ENCODE measurements at places on chromosomes 6 and 20.

GRCh38 chr6:47844881-47845280 is 63.0 kb downstream of the OPN5 start:
- DNase-seq: no peak

DNA sequence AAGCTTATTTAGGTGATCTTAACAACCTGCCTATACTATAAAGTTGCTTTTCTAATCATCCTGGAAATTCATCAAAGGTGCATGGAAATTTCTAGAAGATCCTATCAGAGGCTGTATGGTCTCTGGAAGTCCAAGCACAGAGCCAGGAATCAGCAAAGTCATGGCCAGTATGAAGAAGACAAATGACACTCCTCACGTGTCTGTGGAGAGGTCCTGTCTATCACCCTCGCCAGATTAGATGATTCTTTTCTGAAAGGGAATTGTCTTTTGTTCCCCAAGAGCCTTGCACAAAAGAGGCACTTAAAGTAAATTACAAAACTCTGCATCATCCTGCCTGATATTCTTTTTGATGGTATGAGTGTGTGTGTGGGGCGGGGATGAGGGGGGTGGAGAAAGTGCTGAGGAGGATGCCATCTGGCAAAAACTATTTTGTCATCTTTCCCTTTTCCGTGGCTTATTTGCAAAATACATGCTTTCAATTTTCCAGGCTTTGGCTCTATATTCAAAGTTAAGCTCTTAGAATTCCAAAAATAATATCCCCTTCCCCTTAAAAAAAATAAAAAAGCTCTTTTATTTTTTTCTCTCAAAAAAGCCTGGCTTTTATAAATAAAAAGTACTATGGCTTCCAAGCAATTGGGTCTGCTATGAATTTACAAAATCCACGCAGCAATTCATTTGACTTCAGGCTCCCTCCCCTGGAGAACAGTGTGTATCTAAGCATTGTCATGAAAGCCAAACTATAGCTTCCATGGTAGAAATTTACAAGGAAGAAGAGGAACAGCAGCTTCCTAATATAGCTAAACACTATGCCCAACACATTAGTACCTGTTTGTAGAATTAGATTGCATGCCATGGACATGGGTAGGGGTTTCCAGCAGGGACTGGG is 185.2 kb upstream of the ARG1 start:
- no peak for DNase-seq

GRCh38 chr6:43992126-43992663 is 135.1 kb downstream of the MRPL14 start:
- DNase-seq: no peak

DNA sequence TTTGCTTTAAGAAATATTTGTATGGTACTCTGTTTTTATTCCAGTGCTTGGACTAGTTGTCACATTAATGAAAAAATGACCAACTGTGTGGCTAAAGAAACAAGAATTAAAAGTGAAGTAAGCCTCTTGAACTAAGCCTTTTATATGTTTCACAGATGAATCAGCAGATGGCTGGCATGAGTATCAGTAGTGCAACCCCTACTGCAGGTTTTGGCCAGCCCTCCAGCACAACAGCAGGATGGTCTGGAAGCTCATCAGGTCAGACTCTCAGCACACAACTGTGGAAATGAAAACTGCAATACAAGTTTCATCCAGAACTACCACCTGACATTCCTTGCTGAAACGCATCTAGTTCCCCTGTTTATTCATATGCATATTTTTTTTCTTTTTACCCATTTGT is 96.8 kb downstream of the B3GAT2 start:
- no peak for DNase-seq

DNA sequence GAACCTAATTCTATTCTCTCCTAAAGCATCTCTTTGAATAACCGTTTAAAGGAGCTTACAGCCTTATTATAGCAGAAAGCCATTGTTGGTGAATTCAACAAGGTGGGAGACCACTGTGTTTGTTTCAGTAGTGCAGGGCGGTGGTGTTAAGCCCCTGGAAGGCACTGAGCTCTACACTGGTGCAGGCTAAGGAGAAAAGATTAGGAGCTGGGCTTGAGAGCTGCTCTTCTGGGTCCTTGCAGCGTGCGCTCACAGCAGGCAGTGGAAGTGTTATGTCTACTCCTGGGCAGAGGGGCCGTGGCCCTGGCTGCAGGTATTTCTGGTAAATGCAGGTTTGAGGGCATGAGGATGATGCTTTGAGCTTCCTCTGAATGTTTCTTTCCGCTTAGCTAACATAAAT is 361.2 kb downstream of the RNF144B start:
- no peak for DNase-seq

GRCh38 chr6:27679964-27680694 is 207.2 kb upstream of the ZNF184 start:
- DNase-seq: no peak

- DNase-seq: no peak
Observed at GRCh38 chr6:107401573-107401972, 57.8 kb downstream of the PDSS2 start.

GRCh38 chr6:130202782-130203181 is 20.0 kb downstream of the SAMD3 start:
- no peak for DNase-seq

DNA sequence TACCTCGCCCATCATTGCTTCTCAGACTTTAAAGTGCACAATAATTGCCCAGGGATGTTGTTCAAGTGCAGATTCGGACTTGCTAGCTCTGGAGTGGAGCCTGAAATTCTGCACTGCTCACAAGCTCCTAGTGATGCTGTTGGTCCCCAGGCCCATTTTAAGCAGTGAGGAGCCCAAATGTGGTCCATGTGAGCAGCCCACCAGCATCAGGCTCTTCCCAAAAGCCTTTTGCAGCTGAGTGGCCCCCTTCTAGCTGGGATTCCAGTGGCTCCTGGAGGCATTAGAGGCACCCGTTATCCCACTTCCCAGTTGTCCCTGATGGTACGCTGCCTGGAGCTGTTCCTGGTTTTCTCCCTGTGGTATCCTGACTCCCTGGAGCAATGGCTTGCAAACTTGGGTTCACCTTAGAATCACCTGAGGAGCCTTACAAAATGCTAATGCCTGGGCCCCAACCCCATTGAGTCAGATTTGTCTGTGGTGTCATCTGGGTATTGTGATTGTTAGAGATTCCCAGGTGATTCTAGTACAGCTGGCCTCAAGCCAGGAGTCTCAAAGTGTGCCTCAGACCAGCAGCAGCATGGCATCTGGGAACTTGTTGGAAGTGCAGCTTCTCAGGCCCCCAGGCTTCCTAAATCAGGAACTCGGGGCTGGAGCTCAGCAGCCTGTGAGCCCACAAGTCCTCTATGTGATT is 186.9 kb upstream of the SLC24A3 start:
- DNase-seq: no peak

DNA sequence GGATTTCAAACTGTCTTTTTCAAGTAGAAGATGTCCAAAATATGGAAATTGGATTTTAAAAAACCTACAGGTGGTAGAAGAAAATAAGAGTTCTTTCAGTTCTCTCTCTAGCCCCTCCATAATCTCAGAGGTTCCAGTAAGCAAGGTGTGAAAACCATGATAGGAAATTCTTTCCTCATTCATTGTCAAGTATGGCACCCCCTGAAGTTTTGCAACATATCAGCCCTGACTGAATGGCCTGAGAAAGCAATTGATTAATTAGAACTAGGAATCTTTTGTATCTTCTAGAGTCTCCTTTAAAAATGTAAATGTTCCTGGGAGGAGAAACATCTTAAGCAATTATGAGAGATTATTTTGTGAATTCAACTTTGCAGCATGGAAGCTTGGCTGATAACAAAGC is 198.7 kb upstream of the STXBP5 start:
- DNase-seq: no peak

GRCh38 chr20:11168026-11168425 is 494.2 kb upstream of the JAG1 start:
- DNase-seq: no peak

- DNase-seq: no peak
Observed at GRCh38 chr20:11195899-11196558, 522.2 kb upstream of the JAG1 start.

DNA sequence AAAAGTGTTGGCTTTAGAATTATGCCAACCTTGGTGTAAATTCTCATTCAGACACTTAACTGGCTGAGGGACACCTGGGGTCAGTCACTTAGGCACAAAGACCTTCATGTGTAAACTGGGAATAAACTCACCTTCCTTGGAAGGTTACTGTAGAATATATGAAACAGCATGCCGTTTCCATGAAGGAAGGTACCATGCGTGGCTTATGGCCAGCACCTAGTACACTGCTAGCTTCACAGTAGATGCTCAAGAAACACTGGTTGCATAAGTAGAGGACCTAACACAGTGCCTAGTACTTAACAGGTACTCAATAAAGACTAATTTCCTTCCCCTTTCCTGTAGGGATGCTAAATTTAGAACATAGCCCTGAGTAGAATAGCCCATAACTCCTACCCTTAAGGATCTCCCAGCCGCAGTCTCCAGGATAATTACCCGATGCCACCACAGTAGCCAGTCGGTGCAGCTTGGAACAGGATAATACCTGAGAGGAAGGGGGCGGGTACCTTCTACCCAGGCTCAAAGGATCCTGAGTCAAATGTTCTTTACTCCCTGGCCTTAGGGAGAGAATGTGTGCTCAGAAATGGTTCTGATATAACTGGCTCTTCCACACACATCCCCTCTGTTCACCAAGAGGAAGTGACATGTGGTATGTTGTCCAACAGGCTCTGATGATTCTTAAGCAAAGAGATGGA is 3.6 kb downstream of the BCL2L1 start:
- no peak for DNase-seq

All from neural crest cell (in vitro differentiated cells).